ENCODE measurements at places on chromosomes 4 and X.
A peak's percentile ranks its signal among the peaks of the same experiment; 100 is the strongest.

DNA sequence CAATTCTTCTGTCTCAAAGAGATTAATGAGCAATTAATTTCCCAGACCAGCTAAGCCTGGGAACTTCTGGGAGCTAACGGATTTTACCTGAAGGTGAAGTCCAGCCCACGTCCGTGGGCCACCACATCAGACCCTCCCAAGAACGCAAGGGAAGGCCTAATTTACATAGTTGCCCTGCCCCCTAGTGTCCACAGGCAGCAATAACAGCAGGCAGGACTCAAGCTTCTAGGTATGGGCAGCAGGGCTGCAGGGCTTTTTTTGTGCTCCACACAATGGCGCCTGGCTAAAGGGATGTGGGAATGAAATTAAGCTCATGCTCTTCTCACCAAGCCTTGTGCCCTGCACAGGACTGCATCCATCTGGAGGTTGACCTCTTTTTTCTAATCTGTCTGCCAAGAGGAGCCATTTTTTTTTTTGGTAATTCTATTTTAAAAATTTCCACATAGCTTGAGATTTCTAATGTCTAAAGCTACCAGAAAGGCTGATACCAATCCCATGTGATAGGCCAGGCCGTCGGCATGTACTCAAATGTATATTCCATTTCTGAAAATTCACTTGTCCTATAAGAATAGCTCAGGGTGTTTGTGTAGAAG, 111.9 kb upstream of the TMEM164 start:
- DNase-seq: no peak

GRCh38 chr4:183757060-183757459, 98.0 kb downstream of the TRAPPC11 start:
- no peak for DNase-seq

DNA sequence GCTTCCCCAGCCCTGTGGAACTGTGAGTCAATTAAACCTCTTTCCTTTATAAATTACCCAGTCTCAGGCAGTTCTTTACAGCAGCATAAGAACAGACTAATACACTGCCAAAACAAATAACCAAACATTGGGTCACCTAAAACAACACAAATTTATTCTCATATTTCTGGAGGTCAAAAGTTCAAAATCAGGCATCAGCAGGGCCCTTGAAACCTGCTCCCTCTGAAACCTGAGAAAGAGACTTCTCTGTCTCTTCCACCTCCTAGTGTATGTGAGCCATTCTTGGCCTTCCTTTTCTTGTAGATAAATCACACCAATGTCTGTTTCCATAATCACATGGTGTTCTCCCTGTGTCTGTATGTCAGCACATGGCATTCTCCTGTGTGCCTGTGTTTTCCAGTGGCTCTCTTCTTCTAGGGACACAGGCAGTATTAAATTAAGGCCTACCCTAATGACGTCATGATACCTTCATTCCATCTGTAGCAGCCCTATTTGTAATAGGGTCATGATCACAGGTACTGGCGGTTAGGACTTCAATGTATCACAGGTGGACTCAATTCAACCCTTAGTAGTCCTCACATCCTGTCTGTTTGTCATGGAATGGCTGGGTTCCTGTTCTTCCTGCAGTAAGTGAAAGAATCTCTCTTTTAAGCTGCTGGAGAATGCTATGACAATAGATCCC, 147.3 kb upstream of the CLNK start:
- no peak for DNase-seq

GRCh38 chr4:1008840-1009541, 2.4 kb upstream of the FGFRL1 start:
- DNase-seq: no peak

- no peak for DNase-seq
Observed at GRCh38 chr4:6733358-6734164, 17.6 kb downstream of the BLOC1S4 start.

DNA sequence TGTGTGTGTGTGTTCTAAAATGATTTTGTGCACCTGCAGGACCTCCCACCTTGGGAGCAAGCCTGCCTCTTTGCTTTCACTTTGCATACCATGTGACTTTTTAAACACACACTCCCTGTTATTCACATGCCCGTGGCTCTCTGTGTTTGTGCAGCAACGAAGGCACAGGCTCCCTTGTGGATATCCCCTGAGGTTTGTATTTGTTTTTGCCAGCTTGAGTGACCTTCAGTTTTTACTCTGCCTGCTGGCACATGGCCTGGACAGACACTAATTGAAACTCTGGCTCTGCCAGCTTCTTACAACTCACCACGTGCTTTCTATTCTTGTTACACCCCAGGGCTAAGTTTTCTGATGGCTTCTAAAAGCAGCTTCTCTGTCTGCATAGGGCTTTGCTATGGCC, 885.8 kb downstream of the SH3BGRL start:
- DNase-seq: no peak

DNA sequence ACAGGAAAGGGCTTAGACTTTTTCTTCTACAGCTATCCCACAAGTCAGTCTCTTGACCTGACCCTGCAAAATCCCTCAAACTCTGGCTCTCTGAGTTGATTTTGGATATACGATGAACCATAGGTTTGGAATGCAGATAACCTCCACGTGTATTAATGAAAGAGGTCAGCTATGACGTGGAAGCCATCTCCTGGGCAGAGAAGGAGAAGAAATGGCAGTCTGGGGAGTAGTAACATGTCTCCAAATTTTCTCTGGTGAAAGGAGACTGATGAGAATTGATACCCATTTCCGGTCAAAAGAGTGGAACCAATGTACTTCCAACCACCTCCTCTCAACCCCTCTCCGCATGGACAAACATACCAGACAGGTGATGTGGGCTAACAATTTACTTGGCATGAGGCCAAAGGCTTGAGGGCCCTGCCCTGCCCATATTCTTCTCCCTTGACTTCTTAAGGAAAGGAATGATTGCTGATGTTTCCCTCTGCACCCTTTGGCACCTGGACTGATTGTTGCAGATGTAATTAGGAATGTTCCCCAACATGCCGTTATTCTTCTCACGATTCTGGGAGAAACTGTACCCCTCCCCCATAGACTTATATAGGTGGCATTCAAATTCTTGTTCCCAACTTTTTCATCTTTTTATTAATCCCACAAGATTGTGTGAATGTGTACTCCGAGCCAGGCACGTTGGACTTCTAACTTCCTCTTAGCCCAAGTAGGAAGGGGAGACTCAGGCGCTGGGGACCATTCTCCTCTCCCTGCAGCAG, 580 bp upstream of the PLS3 start:
- DNase-seq: no peak

GRCh38 chrX:123988423-123989111, 27.1 kb downstream of the STAG2 start:
- DNase-seq: no peak

- DNase-seq: peak; percentile 84
Observed at GRCh38 chrX:46582966-46583365, 9.4 kb downstream of the CHST7 start.

GRCh38 chr4:125765941-125766340, 451.2 kb downstream of the FAT4 start:
- no peak for DNase-seq

DNA sequence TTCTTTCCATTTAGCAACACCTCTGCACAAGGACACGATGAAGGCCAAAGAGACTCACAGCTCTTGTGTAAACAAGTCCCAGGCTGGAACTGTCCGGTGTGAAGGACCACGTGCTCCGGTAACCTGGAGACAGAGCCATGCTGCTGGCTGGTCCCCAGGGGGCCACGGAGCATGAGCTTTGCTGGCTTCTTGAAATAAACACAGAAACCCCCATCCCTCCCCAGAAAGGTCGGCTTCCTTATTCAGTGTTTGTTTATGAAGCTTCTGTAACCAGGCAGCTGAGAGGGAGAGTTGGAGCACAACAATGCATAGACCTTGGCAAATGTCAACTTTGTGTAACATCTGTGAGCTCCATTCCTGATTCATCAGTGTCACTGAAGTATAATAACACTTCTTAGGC, 109.4 kb downstream of the GPR143 start:
- no peak for DNase-seq

GRCh38 chr4:172514801-172515200, 653.8 kb upstream of the GALNT7 start:
- no peak for DNase-seq

DNA sequence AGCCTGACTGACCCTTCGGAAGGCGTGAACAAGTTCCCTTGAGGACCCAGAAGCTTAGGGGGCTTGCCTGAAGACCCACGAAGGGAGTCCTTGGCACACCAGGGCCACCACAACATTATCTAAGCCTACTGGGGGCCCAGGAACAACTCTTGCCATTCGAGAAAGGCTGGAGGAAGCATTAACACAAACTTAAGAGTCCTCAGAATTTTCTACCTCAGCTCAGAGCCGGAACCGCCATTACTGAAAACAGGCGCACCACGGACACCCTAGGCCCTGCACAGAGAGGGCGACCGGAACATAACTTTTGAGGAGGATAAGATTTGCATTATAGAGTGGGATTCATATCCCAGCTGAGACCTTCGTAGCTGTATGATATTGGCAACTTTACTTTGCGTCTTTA, 229.1 kb downstream of the ADAM29 start:
- DNase-seq: no peak

DNA sequence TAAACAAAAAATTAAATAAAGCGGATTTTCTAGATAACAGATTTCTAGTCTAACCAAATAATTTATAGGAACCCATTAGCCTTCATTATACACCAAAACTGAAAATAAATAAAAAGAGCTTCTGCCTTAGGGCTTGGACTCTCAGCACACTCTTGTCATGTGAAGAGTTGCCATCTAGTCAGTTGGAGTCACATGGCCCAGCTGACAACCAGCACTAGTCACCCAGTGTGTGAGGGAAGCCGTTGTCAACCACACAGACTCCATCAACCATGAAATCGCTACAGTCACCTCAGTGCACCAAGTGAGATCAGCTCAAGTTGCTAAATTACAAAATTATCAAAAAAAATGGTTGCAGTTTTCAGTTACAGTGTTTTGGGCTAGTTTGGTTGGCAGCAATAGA, 470.0 kb downstream of the GASK1B start:
- DNase-seq: no peak

GRCh38 chr4:5474756-5475155, 233.6 kb downstream of the EVC2 start:
- DNase-seq: no peak

- DNase-seq: no peak
Observed at GRCh38 chrX:40550066-40550465, 30.7 kb upstream of the ATP6AP2 start.

DNA sequence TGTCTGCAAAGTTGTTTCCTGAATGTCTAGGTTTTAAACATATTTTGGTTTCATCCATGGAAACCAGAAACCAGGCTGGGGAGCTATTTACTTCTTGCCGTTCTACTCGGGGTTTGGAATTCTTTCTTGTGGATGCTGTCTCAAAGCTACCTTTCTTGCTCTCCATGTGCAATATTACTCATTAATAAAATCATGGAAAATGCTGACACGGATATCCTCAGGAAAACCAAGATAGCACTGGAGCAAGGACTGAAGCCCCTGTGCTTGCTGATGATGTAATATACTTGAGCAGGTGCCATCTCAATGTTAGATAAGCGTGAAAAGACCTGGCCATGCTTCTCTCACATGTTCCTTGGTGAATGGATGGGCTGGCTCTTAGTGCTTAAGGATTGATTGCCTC, 41.5 kb upstream of the HPF1 start:
- DNase-seq: no peak
